ENCODE measurements at places on chromosomes 4 and X.

DNA sequence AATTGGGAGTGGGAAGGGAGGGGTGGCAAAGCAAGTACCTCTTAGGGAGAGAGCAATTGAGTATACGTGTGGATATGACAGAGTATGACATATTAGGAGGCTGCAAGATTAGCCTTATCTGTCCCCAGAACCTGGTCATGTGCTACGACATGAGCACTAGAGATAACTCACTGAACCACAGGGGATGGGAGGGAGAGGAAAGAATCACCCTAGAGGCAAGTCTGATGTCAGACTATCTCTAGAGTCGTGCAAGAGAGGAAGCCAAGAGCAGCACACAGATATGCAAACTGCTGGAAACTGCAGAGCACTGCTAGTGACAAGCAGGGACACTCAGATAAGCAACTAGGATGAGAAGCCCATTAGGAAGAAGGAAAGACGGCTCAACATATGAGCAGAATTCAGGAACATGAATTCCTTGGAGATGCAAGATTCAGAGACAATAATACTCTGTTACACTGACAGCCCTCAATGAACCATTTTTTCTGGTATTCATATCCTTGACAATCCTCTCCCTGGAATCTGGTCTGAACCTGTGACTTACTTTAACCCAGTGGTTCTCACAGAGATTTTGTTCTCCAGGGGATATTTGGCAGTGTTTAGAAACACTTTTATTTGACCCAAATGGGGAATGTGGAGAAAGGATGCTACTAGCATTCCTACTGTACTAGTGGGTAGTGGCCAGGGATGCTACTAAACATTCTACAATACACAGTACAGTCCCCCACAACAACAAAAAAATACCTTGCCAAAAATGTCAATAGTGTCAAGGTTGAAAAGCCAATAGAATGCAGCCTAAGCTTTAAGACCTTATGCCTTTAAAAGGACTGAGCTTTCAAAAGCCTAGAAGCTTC, 84.0 kb upstream of the BMP2K start:
- DNase-seq: peak; percentile 8

DNA sequence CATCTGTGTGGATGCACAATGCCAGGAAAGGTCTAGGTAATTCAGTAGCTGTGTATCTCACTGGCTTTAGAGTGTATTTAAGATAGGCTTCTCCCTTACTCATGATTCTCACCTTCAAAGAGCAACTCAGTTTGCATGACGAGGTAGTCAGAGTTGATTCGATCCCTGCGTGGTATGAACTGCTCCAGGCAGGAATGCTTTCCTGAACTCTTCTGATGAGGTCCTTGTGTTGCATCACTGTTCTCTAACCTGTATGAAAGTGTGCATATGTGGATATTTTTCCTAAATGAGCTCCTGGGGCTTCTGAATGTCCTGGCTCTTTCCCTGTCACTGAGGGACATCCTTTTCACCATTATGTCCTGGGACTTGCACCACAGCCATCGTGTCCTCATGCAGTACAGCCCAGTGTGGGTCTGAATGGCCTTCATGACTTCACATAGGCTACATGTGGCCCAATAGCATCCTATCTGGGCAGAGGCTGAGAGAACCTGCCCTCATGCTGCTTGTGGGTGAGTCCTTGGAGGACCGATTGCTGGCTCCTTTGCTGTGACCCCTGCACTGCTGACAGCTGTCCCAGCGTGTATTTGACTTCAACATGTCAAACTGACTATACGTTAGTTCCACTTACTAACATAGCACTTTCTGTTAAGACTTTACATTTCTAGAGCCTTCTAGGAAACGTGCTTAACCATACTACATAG, 65.3 kb upstream of the WDR1 start:
- DNase-seq: no peak

DNA sequence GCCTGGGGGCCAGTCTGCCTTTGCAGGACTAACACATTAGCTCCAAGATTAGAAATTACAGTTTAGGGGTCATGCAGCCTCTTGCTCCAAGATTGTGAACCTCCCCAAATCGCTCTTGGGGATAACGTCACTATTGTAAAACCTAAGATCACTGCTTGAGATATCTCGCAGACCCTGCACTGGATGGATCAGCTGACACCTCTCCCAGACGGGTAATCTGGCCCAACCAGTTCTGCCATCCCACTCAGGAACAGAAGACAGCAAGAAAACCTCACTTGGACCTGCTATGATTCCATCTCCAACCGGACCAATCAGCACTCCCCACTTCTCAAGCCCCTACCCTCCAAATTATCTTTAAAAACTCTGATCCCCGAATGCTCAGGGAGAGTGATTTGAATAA, 431.2 kb downstream of the GPM6A start:
- DNase-seq: no peak

DNA sequence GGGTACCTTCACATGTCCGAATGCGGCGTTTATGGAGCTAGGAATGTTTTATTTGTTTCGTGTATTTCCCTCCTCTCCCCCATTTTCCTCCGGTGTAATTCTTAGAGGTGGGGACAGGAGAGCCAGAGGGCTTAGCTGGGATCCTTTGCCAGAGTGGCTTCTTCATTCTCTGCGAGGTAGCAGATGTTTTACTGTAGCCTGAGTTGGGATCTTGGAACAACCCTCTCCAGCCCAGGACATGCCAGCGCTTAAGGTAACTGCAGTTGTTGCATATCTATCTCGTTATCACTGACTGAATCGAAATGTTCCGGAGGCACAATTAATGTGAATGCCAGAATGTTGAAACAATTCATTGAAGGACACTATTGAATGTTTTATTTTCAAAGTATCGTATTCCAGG, 59.0 kb upstream of the DYNLT3 start:
- no peak for DNase-seq

DNA sequence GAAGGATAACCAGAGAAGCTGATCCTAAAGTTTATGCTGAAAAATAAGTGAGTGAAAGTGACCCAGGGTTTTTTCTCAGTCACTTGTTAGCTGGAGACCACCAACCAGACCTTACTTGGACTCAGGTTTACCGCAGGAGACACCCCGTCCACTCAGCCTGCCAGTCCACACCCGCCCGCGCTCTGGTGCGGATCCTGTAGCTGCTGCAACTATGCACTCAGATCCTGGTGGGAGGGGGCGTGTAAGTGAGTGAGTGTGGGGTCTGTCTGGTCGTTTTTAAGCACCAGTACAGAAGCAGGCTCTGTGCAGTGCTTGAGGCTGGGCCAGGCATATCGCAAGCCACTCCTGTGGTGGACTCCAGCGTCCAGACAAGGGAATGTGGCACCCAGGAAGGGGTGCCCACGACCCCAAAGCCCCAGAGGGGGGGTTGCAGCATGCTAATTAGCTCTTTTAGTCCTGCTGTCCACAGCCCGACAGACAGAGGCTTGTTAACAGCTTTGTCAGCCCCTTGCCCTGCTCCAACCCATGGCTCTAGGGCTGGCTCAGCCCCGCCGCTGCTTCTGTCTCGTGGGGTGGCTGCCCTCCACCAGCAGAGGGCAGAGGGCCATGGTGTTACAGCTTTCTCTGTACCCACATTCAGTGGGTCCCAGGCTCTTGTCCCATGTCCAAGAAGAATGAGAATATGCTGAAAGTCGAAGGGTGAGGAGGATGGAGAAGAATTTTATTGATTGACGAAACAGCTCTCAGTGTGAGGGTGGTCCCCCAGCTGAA, 40.4 kb upstream of the PPP1R2C start:
- no peak for DNase-seq

DNA sequence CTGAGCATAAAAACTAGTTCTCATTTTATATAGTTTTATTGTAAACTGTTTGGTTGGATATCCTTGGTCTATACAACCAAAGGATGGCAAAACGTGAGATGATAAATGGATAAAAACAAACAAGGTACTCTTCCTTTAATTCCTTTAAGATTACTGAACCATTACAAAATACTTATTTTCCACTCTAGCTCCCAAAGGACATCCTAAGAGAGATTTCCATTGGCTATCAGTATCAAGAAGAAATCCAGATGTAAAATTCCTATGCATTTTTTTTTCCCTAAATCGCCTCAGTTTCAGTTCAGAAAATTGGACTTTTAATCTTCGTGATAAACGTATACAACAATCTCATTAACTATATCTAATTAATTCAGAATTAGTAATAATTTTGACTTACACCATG, 2.3 kb downstream of the FBXL5 start:
- DNase-seq: no peak

DNA sequence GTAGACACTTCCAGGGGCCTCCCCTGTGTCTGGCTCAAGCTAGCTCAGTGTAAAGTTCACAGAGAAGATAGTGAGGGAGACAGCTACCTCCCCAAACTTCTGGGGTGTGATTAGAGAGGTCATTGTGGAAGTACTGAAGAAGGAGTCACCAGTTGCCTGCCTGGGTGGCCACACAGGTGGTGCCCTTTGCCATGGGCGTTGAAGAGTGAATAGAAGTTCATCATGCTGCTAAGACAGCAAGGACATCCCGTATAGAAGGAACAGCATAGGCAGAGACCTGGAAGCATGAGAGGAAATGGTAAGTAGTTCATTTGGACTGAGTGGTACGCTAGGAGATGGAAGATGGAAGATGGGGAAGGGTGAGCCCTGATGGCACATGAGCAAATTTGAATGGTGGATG, 110.1 kb downstream of the PJA1 start:
- no peak for DNase-seq

GRCh38 chr4:90190525-90190924, 63.3 kb downstream of the CCSER1 start:
- DNase-seq: no peak

Data from SK-MEL-5 (cell line).